Cerebellar nuclear complex (tissue), 1 donor: ENCODE measurements at places on chromosomes 4 and X.

DNA sequence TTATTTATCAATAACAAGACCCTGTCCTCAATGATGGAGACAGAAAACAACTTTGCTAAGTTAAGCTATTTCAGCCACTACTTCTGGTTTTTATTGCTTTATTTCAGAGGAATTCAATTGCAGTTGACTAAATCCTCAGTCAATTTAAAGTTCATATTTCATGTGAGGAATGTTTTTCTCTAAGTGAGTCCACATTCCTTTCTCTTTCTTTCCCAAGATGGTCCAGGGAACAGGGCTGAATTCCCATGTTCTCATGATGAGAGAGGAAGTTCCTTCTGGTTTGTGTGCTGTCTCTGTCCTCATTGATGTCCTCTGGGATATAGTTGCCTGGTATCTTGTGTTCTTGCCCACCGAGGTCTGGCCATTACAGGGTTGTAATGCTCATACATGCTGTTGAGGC lies 117.2 kb downstream of the SLIT2 start:
- DNase-seq, result no peak

DNA sequence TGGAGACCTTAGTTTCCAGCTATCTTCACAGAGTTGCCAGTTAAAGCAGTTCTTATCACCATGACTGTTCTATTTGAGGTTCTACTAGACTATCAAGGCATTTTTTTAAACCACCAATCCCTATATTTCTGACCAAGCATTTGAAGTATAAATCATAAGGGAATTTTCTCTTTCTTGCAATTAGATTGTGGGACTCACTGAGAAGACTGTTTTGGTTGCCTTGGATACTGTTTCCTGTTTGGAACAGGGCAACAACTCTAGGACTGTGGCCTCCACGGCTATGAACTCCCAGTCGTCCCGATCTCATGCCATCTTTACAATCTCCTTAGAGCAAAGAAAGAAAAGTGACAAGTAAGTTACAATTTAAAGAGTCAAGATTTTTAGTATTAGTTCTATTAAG lies 11.8 kb downstream of the KIF4A start:
- DNase-seq, result no peak

DNA sequence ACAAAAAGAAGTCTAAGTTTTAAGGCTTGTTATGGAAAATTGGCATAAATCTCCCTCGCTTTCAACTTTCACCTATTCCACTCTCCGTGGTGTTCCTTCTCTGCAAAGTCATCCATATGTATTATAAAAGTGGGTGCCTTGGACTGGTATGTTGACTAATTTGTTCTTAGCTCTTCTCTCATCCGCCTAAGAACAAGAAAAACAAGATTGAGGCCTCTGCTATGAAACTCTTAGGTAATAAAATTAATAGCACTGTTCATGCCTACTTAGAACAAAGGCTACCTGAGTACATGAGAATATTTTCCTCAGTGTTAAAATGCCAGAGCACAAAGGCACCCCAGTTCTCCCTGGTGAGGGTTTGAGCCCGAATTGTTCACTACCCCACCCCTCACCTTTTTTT lies 1.3 kb downstream of the CNGA1 start:
- DNase-seq, result no peak

GRCh38 chr4:128600996-128601871 lies 208.3 kb upstream of the JADE1 start:
- DNase-seq, result no peak

GRCh38 chr4:79856196-79856595 lies 216.8 kb downstream of the ANTXR2 start:
- no peak for DNase-seq

DNA sequence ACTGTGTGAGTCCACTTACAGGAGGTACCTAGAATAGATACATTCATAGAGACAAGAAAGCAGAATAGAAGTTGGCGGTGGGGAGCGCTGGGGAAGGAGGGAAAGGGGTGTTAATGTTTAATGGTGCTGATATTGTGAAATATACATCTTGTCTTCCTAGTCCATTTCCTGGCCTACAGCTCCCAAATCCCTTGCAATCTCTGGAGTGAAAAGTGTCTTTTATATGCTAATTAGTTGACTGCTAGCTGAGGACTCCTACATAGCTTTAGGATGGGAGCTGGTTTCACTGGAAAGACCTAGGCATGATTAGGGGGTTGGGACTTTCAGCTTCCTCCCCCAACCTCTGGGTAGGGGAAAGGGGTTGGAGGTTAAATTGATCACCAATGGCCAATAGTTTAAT lies 36.0 kb downstream of the FUNDC1 start:
- DNase-seq, result no peak

- DNase-seq, result no peak
Measured at GRCh38 chrX:18873189-18873791, 110.6 kb downstream of the PHKA2 start.

DNA sequence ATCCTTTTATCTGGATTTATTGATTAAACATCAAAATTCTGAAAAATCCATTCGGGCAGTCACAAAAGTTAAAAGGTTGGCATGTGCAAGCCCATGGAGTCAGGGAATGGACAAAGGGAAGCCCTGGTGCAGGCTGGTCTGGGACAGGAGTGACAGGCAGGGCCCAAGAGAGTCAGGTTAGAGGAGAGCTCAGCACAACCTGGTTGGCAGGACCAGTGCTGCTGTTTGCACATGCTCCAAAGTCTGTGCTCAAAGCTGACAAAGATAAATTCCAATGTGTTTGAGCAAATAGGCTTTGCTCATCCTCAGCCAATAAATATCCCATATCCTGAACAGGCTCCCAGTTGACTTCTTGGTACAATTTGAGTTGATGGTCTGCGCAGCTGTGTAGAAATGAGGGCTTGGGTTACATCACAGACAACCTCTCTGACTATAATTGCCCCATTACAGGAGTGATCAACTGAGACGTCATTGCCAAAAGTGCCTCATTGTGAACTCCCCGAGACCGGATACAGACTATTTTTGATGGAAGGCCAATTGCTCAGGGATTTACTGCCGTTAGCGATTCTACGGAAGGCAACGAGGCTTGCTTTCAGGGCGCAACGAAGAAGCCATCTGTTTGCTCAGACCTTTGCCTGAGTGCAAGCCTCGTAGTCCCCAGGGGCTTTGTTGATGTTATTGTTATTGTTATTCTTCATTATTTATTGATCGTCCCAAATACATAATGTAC lies 1008.1 kb upstream of the TENM3 start:
- no peak for DNase-seq

DNA sequence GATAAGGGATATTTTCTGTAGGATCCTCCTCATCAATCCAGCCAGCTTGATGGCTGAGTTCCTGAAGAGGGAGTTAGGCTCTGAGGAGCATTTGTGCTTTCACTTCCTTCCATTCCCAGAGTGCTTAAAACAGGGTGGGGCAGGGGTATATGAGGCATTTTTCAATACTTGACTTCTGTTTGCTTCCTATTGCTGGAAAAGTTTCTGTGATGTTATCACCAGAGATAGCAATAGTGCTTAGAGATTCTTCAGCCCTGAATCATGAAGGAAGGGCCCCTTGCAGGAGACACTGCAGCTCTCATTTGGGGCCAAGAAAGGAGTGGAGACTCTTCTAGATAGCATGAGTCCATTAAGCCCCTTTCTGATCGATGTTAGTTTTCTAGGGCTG lies 166.7 kb upstream of the RPS6KA3 start:
- DNase-seq, result no peak

DNA sequence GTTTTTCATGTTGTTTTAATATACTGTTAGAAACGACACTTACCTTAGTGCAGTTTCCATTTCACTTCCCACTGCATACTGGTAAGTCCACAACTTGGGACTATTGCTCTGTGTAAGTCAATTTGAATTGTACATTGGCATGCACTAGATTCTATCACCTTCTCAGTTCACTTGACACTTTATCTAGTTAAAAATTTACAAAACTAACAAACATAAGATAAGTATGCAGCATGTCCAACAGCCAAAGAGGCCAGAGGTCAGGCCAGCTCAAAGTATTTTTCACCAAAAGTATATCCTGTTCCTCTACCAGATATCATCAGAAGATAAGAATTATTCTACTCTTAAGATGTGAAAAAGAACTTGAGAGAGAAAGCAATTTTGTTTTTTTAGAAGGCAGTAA lies 75.9 kb downstream of the QRFPR start:
- no peak for DNase-seq

DNA sequence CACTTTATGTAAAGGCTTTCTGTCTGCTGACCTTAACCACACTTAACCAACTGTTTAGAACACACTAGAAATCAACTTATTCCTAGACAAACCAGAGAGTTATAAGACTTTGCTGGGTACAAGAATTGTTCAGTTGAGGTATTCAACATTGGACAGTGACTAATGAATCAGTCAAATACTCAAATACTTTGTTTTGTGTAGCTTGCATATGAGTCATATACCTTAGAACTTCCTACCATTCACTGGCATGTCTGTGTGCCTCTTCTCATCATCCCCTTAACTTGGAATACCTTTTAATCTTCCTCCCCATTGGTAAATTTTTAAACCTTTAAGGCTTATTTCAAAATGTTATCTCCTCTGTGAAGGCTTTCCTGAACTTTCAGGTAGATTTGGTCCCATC lies 708.8 kb upstream of the GRIA3 start:
- DNase-seq, result no peak

DNA sequence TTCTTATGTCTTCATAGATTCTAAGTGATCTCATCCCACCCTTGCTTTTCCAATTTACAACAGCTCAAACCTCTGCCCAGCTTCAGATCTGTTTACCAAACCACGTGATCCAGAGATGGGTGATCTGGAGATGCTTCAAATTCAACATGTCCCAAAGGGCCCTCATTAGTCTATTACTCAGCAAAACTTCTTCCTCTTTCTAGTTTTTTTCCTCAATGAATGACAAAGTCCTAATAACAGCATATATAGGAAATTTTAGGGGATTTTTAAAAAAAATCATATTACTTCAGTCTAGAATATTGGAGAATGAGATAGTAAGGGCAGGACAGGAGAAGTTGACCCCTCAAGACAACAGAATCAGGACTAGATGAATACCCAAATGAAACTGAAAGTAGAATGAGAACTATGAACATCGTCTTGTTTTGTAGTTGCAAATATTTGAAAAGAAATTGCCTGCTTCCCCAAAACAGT lies 127.1 kb downstream of the CFAP299 start:
- no peak for DNase-seq

- no peak for DNase-seq
Measured at GRCh38 chr4:42871261-42871660, 21.3 kb upstream of the GRXCR1 start.

- no peak for DNase-seq
Measured at GRCh38 chrX:6718766-6719165, 183.8 kb upstream of the VCX3A start.

- DNase-seq, result no peak
Measured at GRCh38 chr4:44221407-44221806, 227.2 kb downstream of the KCTD8 start.
